Stimulated activated CD4-positive, alpha-beta T cell treated with anti-CD3 and anti-CD28 coated beads, Interleukin-4, amount 100 ng/mL, for 4 hours (primary cell): ENCODE measurements at places on chromosomes 13 and 19.
A peak's percentile ranks its signal among the peaks of the same experiment; 100 is the strongest.

DNA sequence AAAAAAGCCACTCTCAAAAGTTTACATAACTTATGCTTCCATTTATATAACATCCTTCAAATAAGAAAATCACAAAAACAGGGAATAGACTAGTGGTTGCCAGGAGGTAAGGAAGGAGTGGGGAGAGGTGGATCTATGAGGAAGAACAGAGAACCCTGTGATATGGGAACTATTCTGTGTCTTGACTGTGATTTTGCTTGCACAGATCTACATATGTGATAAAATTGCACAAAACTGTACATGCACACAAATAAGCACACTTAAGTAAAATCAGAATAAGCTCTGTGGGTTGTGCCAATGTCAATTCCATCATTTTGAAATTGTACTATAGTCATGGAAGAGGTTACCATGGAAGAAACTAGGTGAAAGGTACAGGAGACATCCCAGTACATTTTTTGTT lies 121.6 kb upstream of the SGCG start:
- no peak for DNase-seq

DNA sequence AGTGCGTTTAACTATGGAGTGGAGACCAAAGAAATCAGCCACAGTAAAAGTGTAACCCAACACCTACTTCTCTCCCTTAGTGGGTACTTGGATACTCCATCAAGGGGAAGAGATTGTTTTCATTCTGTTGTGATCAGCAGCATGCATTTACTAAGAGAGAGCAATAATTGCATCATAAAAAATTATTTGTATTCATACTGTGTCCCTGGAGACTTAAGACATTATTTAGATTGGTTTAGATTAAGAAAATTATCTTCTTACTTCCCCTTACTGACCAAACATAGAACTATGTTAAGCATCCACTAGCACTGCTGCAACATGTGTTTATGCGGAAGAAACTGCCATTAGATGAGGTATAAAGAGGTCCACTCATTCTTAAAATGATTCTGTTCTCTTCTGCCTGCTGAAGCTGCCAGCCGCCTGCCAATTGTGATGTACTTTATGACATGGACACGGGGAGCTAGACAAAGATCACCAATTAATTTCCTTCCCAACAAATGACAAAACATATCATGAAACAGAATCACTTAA lies 738.5 kb downstream of the DIAPH3 start:
- no peak for DNase-seq

GRCh38 chr13:74067818-74068217 lies 66.4 kb downstream of the KLF12 start:
- no peak for DNase-seq

GRCh38 chr19:10683064-10683426 lies 18.2 kb upstream of the QTRT1 start:
- DNase-seq: no peak

DNA sequence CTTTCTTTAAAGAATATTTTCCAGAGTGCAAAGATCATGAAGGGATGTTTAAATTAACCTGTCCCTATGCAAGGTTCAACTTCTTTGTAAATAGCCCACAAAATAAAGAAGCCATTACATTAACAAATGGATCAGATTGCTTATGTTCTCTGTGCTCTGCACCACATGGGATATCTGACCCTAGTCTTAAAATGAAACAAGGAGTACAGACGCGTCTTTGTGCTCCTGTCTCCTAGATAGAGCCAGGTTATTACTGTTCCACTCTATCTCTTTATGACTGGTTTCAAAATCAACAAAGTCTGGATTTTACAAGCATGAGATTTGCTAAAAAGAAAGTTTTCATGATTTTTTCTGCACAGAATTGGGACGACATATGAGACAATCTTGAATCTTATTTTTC lies 339.4 kb downstream of the KLF12 start:
- no peak for DNase-seq

DNA sequence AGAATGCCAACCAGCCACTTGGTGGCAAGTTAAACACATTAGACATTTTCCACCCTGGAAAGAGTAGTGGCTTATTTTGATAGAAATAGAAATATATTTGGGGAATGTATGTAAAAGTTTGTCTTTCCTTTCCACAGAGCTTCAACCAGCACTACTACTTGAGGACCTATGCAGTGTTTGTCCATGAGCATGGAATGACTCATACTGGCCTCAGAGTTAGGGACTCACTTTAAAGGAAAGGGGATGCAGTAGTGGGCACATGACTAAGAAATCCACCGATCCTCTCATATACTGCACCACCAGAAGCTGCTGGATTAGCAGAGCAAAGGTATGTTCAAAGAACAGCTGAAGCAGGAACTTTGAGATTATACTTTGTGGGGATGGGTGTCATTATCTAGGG lies 62.6 kb downstream of the LACC1 start:
- DNase-seq: no peak

DNA sequence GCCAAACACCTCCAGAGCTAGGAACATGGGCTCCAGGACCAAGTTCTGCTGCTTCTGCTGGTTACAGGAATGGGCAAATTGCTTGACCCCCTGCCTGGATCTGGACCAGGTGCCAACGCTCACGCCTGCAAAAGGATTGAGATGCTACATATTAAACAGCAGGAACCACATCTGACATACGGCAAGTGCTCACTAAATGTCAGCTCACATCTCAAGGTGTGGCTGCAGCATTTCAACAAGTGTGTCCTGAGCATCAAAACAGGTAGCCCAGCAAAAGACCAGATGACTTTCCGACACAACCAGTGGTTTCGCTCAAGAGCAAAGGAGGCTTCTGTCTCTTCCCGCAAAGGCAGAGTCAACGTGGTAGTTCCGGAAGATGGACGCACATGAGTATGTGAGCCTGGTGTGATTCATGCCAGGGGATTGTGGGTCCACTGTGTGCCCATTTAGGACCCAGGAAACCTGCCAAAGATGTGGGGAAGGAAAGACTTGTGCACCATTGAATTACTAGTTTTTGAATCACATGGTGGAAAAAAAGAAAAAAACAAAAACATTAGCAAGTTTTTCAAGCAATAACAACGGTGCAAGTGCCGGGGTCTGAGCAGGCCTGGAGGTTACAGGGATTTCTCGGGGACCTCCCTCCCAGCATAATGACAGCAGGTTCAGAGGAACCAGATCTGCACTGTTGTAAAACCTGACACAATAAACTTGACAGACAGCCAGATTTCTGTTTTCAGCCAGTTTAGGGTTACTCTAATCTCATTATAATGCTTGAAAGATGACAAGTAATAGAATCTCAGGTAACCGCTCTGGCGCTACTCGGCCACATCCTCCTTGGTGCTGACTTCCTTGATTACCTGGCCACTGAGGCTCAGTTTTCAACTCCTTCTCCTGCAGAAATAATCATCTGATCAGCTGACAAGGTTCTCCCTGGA lies 77.9 kb downstream of the SOX1 start:
- DNase-seq: no peak

- DNase-seq: no peak
These were observed 20.2 kb upstream of the ZNF227 start for GRCh38 chr19:44192127-44192526.

DNA sequence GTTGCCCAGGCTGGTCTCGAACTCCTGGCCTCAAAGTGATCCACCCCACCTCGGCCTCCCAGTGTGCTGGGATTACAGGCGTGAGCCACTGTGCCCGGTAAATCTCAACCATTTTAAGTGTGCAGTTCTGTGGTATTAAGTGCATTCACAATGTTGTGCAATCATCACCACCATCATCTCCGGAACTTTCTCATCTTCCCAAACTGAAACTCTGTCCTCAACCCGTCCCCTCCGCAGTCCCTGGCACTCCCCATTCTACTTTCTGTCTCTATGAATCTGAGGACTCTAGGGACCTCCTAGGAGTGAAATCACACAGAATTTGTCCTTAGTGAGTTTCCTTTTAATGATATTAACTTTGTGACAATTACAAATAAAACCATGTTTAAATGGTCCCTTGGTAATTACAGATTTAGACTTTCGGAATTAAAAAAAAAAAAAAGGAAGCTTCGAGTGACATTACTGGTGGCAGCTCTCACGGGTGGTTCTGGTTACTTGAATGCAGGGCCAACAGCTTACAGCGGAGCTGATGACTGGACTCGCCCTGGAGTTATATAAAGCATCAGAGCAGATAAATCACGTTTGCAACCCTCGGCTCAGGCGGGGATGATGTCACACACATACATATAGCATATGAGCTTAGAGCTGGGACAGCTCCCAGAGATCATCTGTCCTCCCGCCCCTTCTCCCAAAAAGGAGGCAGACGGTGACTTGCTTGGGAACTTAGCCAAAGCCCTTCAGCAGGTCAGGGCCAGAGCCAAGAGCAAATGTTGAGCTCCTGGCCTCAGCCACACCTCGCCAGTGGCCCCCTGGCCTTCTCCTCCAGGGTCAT lies 89.8 kb downstream of the ZNF557 start:
- DNase-seq: no peak

DNA sequence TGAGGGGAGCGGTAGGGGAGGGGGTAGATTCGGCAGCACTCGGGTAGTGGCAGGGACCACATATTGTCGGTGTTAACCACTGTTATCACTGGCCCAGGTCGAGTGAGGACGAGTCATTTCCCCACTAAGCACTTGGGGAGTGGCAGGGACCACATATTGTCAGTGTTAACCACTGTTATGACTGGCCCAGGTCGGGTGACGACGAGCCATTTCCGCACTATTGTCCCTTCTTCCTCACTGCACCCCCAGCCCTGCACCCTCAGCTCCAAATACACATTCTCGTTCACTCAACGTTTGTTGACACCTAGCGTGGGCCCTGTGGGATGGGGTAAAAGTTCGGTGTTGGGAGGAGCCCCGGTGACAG lies 467 bp upstream of the CLN5 start:
- peak; percentile 40 for DNase-seq

- DNase-seq: no peak
These were observed 331.2 kb downstream of the SPRY2 start for GRCh38 chr13:80009760-80010159.
